Esophagus mucosa (tissue), 1 donor: ENCODE measurements at places on chromosomes 7 and 10. TPM values are rescaled to one million over a fixed set of nuclear protein-coding genes. Genes with fewer than 3 reads are reported as not detected.

DNA sequence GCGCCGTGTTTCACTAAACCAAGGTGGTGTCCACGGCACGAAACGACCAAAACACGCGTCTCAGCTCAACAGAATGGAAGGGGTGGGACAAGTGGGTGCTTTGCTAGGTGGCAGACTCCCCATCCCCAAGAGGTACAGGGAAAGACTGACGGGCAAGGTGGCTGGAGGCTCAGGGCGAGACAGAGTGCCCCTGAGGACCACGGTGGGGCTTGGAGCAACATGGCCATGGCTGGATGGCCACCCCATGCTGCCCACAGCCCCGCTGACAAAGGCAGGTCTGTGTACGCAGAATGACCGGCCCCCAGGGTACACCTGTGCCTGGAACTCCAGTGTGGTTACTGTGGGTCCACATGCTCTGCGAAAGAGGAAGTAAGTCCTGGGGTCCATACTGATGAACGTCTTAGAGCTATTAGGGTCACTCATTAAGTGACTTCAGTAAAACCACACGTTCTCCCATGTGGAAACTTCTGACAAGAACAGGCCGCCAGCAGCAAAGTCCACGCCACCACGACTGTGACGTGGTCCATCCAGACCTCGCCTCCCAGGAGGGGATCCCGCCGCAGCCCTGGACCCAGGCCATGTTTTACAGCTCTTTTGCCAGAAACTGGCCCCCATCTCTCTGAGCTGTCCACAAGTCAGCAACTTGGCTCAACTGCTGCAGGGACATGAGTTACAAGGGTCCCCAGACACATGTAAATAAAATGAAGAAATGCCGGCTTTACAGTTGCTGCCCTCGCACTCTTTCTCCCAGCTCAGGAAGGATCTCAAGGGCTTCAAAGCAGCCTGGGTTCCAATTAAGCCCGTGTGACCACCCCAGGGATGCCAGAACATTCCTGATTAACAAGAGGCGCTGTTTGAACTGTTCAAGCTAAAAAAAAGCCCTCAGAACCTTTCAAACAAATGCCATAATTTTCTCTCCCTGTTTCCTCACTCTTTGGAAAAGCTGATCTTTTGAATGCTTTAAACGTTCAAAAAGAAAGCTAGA is 66.8 kb downstream of the MAD1L1 start:
- ATAC-seq, result no peak

GRCh38 chr10:119296703-119297102 is 89.3 kb downstream of the GRK5 start:
- no peak for ATAC-seq

DNA sequence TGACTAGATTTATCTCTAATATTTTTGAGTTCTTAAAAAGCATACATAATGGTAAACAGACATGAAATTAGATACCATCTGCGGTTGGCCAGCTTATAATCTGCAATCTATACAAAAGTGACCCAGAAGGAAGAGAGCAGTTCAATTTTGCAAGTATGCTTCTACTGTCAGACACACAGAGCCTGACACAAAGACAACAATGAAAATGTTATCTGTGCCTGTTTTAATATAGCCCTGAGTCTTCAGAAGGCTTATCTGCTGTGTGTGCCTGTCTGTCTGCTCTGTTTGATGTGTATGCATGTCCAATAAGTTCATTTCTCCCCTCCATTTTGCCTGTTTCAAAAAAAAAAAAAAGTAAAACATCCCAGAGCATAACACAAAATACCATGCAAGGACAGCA is 73.3 kb upstream of the FHIP2A start:
- ATAC-seq, result no peak

- peak; percentile 40 for ATAC-seq
Measured at GRCh38 chr10:88117869-88118632, 254.6 kb downstream of the PTEN start.

- ATAC-seq, result no peak
Measured at GRCh38 chr10:73902351-73902750, 8.6 kb upstream of the PLAU start.

DNA sequence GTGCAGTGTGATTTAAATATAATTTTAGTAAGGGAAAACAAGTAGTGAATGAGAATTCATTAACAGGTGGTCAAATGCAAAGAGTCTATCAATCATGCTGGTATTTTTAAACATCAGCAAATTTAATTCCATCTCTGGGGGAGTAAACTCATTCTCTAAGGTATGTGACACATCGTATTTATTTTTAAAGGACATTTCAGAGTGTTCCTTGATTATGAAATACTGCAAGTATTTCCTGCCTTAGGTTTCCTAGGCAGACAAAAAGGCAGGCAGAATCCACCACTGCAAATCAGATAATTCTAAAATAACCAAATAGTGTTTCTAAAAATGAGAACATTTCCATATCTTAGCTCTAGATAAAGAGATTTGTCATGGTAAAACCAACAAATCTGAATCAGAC is 193.8 kb downstream of the LRRTM3 start:
- no peak for ATAC-seq

Gene ADARB2
- total RNA-seq, result 0.20 TPM

DNA sequence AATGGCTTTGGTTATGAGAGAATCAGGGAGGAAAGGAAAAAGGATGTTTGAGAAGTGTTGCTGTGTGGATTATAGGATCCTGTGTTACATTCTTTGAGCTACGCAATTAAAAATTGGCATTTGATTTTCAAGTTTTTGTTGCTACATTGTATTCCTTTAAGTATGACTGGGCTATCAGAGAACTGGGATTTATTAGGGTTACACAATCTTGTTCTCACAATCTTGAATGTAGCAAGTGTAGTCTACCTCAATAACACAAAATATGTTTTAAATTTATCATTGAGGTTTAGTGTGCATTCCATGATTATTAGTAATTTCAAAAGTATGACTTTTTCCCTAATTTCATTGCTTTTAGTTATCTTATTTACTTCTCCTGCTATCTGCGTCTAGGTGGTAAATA is 113.9 kb downstream of the CACNB2 start:
- no peak for ATAC-seq

Gene GCK
- total RNA-seq, result not detected

DNA sequence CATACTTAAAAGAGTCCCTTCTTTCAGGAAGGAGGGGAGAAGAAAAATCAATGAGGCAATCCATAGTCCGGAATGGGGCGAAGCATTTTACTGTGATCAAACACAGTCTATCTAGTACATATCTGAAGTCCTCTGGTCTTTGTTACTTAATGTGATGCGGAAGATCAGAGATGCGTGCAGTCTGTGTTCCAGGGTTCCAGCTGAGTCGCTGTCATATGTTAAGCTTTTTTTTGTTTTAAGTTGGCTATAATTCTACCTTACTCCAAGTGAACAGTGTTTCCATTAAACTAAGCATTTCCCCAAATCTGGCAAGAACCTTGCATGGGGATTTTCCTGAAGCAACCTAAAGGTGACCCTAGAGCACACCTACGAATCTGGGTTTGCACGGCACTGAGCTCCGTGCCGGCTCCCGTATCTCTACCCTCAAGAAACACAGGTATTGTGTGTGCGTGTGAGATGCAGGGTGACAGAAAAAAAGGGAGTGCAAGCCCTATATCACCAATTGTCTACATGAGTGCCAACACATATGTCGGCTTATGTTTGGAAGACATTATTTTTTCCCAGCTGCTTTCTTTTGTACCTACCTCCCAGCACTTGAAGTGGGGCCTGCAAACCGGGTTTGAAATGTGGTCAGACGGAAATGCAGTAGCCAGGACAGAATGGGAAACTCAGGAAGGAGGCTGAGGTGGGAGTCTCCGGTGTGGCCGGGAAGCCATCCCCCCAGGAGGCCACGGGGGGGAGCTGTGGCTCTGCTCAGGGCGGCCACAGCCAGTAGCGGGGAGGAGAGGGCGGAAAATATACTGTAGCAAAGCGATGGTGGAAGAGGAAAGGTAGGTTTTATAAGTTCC is 435.8 kb upstream of the MGMT start:
- peak; percentile 78 for ATAC-seq
